ENCODE measurements at places on chromosomes 7 and 10. TPM values are rescaled to one million over a fixed set of nuclear protein-coding genes. Genes with fewer than 3 reads are reported as not detected.

- no peaks in the 10 kb centered on the region for H3K36me3 ChIP-seq
- H3K27ac ChIP-seq = no peak overlapping the region
- no peaks in the 10 kb centered on the region for H3K27me3 ChIP-seq
- no peaks in the 10 kb centered on the region for H3K4me1 ChIP-seq
- no peak overlapping the region for H3K4me3 ChIP-seq
Measured at GRCh38 chr7:25087855-25088254, 37.2 kb downstream of the CYCS start.

- no peaks in the 10 kb centered on the region for H3K36me3 ChIP-seq
- H3K27me3 ChIP-seq = no peaks in the 10 kb centered on the region
- no peak overlapping the region for H3K27ac ChIP-seq
- peaks cover 37% of the 10 kb centered on the region for H3K4me1 ChIP-seq
- no peak for DNase-seq
Measured at GRCh38 chr10:132449811-132450181, 52.8 kb downstream of the PWWP2B start.

- H3K27ac ChIP-seq = no peak overlapping the region
- H3K4me1 ChIP-seq = no peaks in the 10 kb centered on the region
- H3K4me3 ChIP-seq = no peak overlapping the region
- peaks cover 8% of the 10 kb centered on the region for H3K36me3 ChIP-seq
Measured at GRCh38 chr7:5439572-5440496, 16.2 kb upstream of the TNRC18 start.

GRCh38 chr7:2870471-2870931 is 26.4 kb upstream of the GNA12 start:
- peak; percentile 65 for DNase-seq
- H3K27me3 ChIP-seq = no peaks in the 10 kb centered on the region
- no peaks in the 10 kb centered on the region for H3K36me3 ChIP-seq
- peak overlapping the region; percentile 30 for H3K27ac ChIP-seq

DNA sequence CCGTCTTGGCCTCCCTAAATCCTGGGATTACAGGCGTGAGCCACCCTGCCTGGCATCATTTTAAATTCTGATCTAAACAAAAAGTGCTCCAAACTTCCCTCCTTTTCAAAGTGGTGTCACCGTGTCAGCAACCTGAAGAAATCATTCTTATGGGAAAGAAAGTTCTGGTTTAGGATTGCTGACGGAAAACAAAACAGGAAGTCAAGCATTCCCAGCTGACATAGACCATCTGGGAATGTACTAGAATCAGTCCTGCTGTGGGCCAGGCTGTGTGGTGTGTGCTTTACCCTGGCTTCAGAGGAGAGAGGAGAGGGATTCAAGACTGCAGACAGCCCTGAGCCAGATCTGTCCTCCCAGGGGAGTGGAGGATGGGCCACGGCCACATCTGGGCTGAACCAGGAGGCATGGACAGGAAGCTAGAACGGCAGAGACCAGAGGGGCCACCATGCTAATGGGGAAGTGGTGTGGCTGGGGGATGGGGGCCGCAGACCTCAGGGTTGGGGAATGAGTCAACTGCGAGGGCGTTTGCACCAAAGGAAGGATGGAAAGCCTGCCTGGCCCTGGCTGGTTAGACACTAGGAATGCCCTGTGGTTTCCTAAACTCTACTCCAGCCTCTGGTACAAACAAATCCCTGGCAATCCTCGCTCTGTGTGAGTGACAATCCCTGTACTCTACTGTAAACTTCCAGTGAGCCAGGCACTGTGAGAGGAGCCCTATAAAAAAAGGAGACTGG is 16.7 kb upstream of the CLIP2 start:
- no peaks in the 10 kb centered on the region for H3K36me3 ChIP-seq
- peaks cover 6% of the 10 kb centered on the region for H3K27me3 ChIP-seq
- DNase-seq = peak; percentile 58
- peaks cover 11% of the 10 kb centered on the region for H3K4me1 ChIP-seq
- H3K4me3 ChIP-seq = no peak overlapping the region
- H3K27ac ChIP-seq = peak overlapping the region; percentile 57

DNA sequence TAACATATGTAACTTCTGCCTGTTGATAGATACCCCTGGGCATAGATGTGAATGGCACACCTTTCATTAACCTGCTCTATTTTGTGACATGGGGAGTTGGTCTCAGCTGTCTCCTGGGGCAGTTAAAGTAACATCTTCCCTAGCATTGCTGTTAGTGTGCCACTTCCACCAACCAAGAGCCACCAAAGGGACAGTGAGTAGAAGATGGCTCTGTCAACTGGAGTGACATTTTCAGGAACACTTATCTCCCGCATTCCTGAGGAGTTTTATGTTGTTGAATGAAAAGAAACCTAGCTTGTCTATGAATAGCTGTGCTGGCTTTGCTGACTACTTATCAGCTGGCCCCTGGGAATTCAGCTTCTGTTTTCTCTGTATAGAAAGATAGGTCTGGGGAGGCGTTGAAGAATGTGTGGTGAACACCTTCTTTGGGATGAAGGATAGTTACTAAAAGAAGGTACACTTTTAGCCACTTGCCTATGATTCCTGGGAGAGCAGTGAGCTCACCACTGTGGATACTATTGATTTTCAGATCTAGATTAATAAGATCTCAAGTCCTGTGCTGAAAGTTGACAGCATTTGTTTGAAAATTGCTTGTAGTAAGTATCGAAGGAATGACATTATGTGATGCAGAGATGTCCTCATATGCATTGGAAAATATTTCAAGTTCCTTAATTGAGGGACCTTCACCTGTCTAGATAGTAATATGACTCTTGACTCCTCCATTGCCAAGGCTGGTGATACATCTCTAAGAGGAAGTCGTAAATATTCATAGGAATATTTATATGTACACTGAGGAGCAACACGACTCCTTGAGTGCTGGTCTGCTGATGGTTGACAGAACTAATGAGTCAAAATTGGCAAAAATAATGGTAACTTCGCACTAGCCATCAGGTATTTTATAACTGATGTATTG is 7.6 kb downstream of the STARD3NL start:
- H3K36me3 ChIP-seq = peaks cover 16% of the 10 kb centered on the region
- H3K27me3 ChIP-seq = no peaks in the 10 kb centered on the region
- no peak overlapping the region for H3K27ac ChIP-seq
- H3K4me1 ChIP-seq = peaks cover 40% of the 10 kb centered on the region
- no peak for DNase-seq

- peaks cover 28% of the 10 kb centered on the region for H3K4me1 ChIP-seq
- no peaks in the 10 kb centered on the region for H3K36me3 ChIP-seq
- H3K4me3 ChIP-seq = no peak overlapping the region
- H3K27me3 ChIP-seq = peaks cover 7% of the 10 kb centered on the region
- H3K27ac ChIP-seq = no peak overlapping the region
Measured at GRCh38 chr7:155961241-155962190, 149.3 kb upstream of the SHH start.

DNA sequence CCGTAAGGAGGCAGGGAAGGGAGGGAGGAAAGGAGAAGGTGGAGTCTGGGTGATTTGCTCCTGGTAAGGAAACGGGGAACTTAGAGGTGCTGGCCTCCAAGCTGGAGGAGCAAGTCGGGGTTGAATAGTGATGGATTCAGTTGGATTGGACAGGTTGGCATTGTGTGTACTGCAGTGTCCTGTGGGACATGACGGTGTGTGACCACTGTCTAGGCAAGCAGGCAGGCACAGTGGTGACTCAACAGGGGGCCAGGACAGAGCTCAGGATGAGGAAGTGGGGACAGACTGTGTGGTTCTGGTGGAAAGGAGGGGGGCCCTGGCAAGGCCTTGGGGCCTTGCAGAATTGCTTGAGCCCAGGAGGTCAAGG is 48.8 kb downstream of the COL26A1 start:
- H3K27ac ChIP-seq = no peak overlapping the region
- DNase-seq = no peak
- H3K4me3 ChIP-seq = no peak overlapping the region
- peaks cover 1% of the 10 kb centered on the region for H3K27me3 ChIP-seq
- peaks cover 6% of the 10 kb centered on the region for H3K4me1 ChIP-seq

- peaks cover 37% of the 10 kb centered on the region for H3K4me1 ChIP-seq
- no peak for DNase-seq
- H3K4me3 ChIP-seq = no peak overlapping the region
- H3K27ac ChIP-seq = no peak overlapping the region
- peaks cover 18% of the 10 kb centered on the region for H3K36me3 ChIP-seq
- H3K27me3 ChIP-seq = no peaks in the 10 kb centered on the region
Measured at GRCh38 chr7:140054751-140055150, 8.0 kb downstream of the PARP12 start.

DNA sequence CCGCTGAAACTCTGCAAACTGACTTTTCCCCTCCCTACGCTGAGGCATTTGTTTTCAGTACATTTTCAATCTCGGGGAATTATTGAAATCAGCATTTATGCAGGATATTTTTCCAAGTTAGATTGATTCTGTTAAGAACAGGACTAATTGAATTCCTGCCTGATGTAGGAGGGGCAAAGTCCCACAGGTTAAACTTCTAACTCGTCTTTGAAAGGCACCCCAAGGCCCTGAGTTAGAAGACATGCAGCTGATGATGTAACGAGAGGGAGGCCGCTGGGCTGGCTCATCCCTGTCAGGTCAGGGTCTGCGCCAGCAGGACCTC is 253.1 kb downstream of the CELF2 start:
- H3K27me3 ChIP-seq = no peaks in the 10 kb centered on the region
- H3K27ac ChIP-seq = peak overlapping the region; percentile 82
- no peak overlapping the region for H3K4me3 ChIP-seq
- peaks cover 81% of the 10 kb centered on the region for H3K4me1 ChIP-seq

DNA sequence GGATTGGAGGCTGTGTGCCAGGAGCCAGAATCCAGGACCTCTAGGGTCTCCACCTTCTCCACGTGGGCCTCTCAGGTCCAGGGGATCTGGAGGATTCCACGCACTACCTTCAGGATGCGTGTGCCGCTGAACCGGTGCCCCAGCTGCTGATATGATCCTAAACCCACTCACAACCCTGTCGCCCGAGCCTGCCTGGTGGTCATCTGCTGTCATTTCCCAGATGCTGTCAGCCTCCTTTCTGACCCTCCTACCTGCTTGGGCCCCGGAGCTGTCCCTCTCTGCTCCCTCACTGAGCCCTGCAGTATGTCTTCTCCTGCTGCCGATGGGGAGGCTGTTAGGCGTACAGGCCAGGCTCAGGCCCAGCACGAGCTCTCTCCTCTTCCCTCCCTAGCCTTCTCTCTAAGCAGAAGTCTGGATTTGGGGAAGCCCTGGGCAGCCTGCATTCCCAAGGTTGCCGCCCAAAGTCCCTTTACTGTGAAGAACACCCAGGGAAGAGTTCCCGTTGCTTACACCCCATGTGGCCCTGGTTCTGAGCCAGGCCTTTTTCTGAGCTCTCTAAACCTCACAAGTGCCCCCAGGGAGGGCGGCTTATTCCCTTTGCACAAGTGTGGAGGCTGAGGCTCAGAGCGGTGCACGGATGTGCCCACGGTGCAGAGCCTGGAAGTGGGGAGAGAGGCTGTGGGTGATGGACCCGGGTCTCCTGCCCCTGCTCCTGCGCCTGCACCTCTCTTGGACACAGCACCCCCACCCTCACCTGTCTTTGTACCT is 30.8 kb upstream of the ZNF488 start:
- no peak for DNase-seq
- no peak overlapping the region for H3K4me3 ChIP-seq
- no peak overlapping the region for H3K27ac ChIP-seq

- H3K27ac ChIP-seq = no peak overlapping the region
- H3K4me3 ChIP-seq = no peak overlapping the region
- no peaks in the 10 kb centered on the region for H3K4me1 ChIP-seq
- H3K36me3 ChIP-seq = no peaks in the 10 kb centered on the region
- peaks cover 2% of the 10 kb centered on the region for H3K27me3 ChIP-seq
- no peak for DNase-seq
Measured at GRCh38 chr10:118901380-118901779, 128.1 kb upstream of the NANOS1 start.

DNA sequence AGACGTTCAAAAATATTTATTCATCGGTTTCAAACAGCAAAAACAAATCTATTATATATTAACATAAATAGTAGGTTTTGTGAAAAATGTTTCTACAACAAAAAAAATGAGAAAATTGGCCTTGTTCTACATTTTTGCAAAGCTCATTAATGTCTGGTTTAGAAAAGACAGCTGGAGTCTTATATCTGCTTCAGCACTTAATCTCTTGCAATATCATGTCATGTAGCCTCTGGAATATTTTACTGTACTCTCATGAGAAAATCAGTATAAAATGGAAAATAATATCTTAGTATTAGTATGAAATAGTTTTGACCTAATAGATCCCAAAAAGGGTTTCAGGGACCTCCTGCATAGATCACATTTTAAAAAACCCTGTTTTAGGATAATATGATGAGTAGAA is 326.6 kb downstream of the ARL4A start:
- DNase-seq = no peak
- peaks cover 2% of the 10 kb centered on the region for H3K27me3 ChIP-seq
- no peaks in the 10 kb centered on the region for H3K4me1 ChIP-seq
- no peaks in the 10 kb centered on the region for H3K36me3 ChIP-seq

GRCh38 chr7:2782565-2782964 is 61.5 kb downstream of the GNA12 start:
- peak; percentile 77 for DNase-seq
- no peaks in the 10 kb centered on the region for H3K27me3 ChIP-seq
- H3K4me3 ChIP-seq = peak overlapping the region; percentile 35
- H3K27ac ChIP-seq = peak overlapping the region; percentile 83

DNA sequence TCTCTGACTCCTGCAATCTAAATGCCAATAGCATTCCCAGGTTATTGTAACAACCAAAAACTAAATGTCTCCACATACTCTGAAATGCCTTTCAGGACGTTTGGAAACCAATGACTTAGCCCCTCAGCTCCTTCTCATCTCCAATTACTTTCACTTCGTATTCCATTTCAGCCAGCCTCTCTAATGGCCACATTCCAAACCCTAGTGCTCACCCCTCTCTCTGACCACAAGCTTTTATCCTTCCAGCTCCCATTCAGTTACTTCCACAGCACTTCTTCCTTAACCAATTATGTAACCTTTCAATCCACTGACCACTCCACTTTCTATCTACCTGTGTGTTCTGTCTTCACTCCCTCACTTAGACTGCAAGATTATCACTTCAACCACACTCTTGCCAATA is 4.3 kb downstream of the NOC3L start:
- peaks cover 47% of the 10 kb centered on the region for H3K4me1 ChIP-seq
- DNase-seq = no peak
- no peaks in the 10 kb centered on the region for H3K27me3 ChIP-seq
- no peak overlapping the region for H3K27ac ChIP-seq
- peaks cover 57% of the 10 kb centered on the region for H3K36me3 ChIP-seq

DNA sequence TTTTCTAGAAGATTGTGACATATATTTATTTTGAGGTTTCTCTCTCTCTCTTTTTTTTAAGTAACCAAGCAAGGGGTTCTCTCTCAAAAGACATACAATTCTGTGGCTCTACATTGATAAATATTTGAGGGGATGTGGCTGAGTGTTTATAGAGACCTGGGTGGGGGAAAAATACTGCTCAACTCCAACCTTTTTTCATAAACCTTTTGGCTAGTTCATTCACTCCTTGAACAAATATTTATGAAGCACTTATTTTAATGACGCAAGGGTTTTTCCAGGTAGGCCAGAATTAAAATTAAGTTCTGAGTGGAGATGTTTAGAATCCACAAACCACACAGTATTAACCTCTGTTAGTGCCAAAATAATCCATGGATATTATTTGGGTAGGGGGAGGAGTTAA is 100.2 kb downstream of the PTPRE start:
- H3K4me3 ChIP-seq = no peak overlapping the region
- H3K36me3 ChIP-seq = no peaks in the 10 kb centered on the region
- no peak overlapping the region for H3K27ac ChIP-seq
- H3K4me1 ChIP-seq = peaks cover 8% of the 10 kb centered on the region
- peaks cover 12% of the 10 kb centered on the region for H3K27me3 ChIP-seq

GRCh38 chr7:1690359-1690958 is 20.4 kb downstream of the ELFN1 start:
- H3K36me3 ChIP-seq = no peaks in the 10 kb centered on the region
- no peak for DNase-seq
- H3K27me3 ChIP-seq = peaks cover 9% of the 10 kb centered on the region
- no peaks in the 10 kb centered on the region for H3K4me1 ChIP-seq
- H3K27ac ChIP-seq = no peak overlapping the region
- H3K4me3 ChIP-seq = no peak overlapping the region

ZNF316 gene
- total RNA-seq = 18.8 TPM

MINPP1 gene
- total RNA-seq = 7.1 TPM

HOXA1 gene
- 0.25 TPM for total RNA-seq

VGF gene
- total RNA-seq = not detected

SORBS1 gene
- 0.70 TPM for total RNA-seq

CYP2C19 gene
- not detected for total RNA-seq

All from activated CD8-positive, alpha-beta T cell treated with anti-CD3 and anti-CD28 coated beads for 36 hours (primary cell).